Activated T-helper 9 cell treated with anti-CD3 and anti-CD28 coated beads, Interleukin-2, amount 50 U/mL, for 16 hours (primary cell): ENCODE measurements at places on chromosomes 16 and 17.

DNA sequence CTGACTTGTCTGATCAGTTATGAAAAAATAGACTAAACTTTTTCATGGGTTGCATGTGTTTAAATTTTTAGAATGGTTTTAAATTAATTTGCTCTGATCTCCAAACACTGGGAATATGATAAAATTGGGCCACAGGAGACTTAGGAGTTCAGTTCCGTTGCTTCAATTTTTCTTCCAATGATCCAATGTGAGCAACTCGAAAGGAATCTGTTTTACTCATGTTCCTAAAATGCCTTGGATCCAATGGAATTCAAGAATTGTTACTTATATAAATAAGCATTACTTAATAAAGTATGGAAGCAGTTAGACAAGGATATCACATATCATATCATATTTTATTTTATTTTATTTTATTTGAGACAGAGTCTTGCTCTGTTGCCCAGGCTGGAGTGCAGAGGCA, 56.0 kb upstream of the NACA2 start:
- no peak for DNase-seq

- DNase-seq, result no peak
These were observed 13.5 kb downstream of the SPPL2C start for GRCh38 chr17:45857977-45858708.

DNA sequence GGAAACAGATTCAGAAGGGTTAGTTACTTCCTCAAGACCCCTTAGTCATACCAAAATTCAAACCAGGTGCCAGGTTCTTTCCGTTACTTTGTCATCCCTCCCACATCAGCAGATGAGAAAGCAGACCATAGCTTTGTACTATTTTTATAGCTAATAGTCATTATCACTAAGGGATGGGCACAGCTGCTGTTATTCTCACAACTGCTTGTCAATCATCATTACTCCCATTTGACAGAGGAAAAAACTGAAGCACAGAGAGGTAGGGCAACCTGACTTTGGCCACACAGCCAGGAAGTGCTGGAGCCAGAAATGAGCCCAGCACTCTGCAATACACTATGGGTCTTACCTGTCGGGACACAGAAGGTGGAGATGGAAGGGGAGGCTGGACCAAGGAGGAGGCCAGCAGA, 30.0 kb downstream of the TEKT5 start:
- DNase-seq, result no peak

DNA sequence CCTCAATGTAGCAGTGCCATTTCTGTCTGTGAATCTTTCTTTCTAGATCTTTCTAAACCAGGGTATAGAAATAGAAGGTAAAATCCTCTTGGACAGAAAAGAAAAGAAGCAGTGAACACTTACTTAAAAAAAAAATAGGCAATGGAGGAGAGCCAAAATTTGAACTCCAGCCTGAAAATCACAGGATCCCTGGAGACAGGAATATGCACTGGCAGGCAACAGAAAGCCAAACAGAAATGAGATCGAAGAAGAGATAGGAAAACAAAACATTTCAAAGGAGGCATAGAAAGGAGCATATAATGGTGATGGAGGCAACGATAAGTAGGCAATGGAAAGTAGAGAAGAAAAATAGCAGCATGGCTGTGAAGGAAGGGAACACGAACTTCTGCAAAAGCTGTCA, 253.7 kb upstream of the HSBP1 start:
- DNase-seq, result no peak

GRCh38 chr16:75092777-75093176, 23.8 kb downstream of the LDHD start:
- DNase-seq, result no peak

- DNase-seq, result no peak
These were observed 21.0 kb upstream of the ITGAX start for GRCh38 chr16:31333686-31334649.

DNA sequence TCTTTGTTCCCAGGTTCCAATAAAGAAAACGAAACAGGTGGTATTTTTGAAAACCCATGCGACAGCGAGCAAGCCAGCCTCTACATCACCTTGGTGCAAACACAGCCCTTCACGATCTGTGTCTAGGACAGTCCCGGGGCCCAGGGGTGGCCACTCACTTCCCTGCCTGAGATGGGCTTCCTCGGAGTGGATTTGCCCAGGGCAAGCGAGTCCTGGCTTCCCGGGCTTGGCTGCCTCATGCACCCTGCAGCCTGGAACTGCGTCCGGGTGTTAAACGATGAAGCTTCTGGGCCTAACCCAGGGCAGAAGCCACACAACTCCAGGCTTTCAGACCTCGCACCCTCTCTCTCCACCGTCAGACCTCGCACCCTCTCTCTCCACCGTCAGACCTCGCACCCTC, 66.0 kb downstream of the RPH3AL start:
- DNase-seq, result no peak

DNA sequence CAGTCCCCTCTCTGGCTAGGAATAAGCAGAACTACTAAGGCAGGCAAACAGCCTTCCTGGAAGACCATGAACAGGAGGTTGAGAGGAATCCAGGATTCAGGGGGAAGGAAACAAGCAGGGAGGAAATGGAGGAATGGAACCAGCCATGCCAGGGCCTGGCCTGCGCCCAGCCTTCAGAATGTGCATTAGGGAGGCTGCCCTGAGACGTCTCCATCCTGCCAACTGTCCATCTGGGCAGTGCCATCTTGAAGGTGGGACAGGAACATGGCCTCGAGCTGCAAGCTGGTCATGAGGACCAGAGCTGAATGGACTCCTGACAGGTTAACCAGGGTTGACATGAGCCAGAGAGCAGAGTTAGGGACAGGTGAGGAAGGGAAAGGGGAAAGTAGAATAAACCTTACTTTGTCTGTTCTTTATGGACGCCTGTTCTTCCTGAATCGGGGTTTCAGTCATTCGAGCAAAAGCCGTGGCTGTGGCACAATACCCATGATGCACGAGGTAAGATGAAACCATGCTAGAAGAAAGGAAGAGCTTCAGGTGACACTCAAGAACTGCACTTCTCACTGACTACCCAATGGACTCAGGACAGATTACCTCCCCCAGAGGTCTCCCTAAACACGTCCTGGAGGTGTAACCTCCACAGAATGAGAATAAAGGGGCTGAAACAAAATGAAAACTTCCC, 12.1 kb upstream of the GFOD2 start:
- no peak for DNase-seq

- no peak for DNase-seq
These were observed 110.4 kb downstream of the MAP2K6 start for GRCh38 chr17:69524854-69525253.

DNA sequence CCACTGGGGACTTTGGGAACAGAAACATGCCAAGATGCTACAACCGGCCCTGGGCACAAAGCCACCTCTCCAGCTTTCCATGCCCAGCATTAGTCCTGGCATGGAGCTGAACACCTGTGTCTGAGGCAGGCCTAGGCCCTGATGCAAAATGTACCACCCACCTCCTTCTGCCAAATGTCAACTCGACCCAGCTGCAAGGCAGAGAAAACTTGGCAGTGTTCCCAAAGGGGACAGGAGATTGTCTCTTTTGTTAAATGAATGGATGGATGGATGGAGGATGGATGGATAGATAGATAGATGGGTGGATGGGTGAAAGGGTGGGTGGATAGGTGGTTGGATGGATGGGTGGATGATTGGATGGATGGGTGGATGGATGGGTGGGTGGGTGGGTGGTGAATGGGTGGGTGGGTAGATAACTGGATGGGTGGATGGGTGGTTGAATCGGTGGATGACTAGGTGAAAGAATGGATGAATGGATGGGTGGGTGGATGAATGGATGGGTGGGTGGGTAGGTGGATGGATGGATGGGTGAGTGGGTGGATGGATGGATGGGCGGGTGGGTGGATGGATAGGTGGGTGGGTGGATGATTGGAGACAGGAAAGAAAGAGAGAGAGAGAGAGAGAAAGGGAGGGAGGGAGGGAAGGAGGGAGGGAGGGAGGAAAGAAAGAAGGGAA, 73.4 kb upstream of the TNRC6C start:
- no peak for DNase-seq
